ENCODE measurements at places on chromosomes 7 and 10. TPM values are rescaled to one million over a fixed set of nuclear protein-coding genes. Genes with fewer than 3 reads are reported as not detected.

Gene RSPH10B2
- total RNA-seq: 0.14 TPM

Gene PON3
- total RNA-seq: not detected

Gene CDNF
- total RNA-seq: 1.0 TPM

Gene SLC35G1
- 3.9 TPM for total RNA-seq

Gene FAM25C
- total RNA-seq: not detected

Gene NAT16
- total RNA-seq: not detected

Gene TBX20
- total RNA-seq: not detected

Gene SEM1
- 42.8 TPM for total RNA-seq

Gene RPEL1
- total RNA-seq: not detected

Gene EGR2
- total RNA-seq: 1.4 TPM

Gene TRIM50
- not detected for total RNA-seq

Gene DMBT1
- not detected for total RNA-seq

Gene ANKRD61
- total RNA-seq: not detected

Gene SPDYE8
- total RNA-seq: not detected

Gene VWA2
- total RNA-seq: not detected

Gene GJD4
- total RNA-seq: not detected

Gene MBLAC1
- 6.5 TPM for total RNA-seq

Gene KCNK18
- not detected for total RNA-seq

Gene MKX
- 0.08 TPM for total RNA-seq

Gene HSPA12A
- 0.06 TPM for total RNA-seq

Gene RBM20
- 0.06 TPM for total RNA-seq

Gene PTPRZ1
- total RNA-seq: not detected

Gene GARIN1A
- total RNA-seq: 0.88 TPM

Gene FKBP6
- not detected for total RNA-seq

Gene UNCX
- total RNA-seq: not detected

Gene HERPUD2
- 55.6 TPM for total RNA-seq

Gene NODAL
- total RNA-seq: not detected

Gene MRLN
- not detected for total RNA-seq

All from activated naive CD8-positive, alpha-beta T cell treated with anti-CD3 and anti-CD28 coated beads, Interleukin-2, amount 10 ng/mL, durations not matched to agents 7 days and 5 days (primary cell).